Ovary (tissue), 10 donors: ENCODE measurements at places on chromosomes 3 and 15. TPM values are rescaled to one million over a fixed set of nuclear protein-coding genes. Genes with fewer than 3 reads are reported as not detected.
A peak's percentile ranks its signal among the peaks of the same experiment; 100 is the strongest.

Gene CASR
- polyA plus RNA-seq = 1.5 TPM

- DNase-seq = no peak
These were observed 3.9 kb downstream of the NSUN3 start for GRCh38 chr3:94066506-94067500.

DNA sequence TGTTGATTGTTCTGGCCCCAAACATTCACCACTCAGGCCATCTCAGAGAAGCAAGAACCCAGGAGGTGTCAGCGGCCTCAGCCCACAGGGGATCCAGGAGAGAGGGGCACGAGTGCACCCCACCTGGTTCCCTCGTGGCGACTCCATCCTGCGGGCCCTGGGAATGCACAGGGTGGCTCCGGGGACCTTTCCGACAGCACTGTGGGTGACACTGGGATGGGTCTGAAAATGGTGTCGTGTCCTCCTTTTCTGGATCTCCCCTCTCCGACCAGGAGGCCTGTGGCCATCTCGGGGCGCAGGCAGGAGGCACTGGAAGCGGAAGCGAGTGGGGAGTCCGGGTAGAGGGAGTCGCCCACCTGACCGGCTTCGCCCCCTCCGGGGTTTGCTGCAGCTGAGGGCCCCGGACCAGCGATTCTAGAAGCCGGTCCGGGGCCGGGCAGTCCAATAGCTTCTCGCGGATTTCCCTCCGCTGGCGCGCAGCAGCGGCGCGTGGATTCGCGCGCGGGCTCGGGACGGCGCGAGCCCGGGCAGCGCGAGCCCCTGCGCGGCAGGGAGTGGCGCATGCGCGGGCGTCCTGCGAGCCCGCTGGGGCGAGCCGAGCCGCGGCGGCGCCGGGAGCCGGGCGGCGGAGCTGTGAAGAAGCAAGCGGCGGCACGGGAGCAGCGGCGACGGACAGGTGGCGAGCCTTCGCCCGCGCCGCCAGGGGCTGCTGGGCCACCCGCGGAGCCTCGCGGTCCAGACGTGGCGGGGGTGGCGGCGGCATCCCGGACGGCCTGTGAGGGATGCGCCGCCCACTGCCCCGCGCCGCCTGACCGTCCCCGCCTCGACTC is at the start of gene DOCK3:
Gene DOCK3 (plus strand): TSS at position 579 of the 830 bp plus-strand sequence. CDS start 337 bp downstream, outside the sequence.
- peak; percentile 76 for DNase-seq

Gene RFT1
- 20.8 TPM for polyA plus RNA-seq

GRCh38 chr3:18656410-18656809 is 231.3 kb upstream of the SATB1 start:
- no peak for DNase-seq

- DNase-seq = no peak
These were observed 13.7 kb upstream of the TPRG1 start for GRCh38 chr3:189158034-189158433.

DNA sequence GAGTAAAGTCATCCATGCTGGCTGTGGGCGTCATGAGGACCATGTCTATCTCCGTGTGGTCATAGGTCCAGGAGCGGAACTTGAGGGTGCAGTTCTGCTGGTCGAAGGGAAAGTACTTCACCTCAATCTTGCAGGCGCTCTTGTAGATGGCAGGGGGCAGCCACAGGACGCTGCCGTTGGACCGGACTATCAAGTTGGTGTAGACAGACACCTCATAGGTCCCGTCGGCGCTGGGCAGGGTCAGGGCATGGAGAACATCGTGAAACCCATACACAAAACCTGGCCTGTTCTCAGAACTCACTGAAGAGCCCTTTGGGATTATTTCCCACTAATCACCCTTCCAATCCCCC is 8.9 kb upstream of the CHRNA3 start:
- no peak for DNase-seq

GRCh38 chr15:51448622-51449399 is 107.4 kb downstream of the GLDN start:
- DNase-seq = no peak

- DNase-seq = peak; percentile 72
These were observed 177.0 kb downstream of the OR4M2 start for GRCh38 chr15:22257047-22258008.

GRCh38 chr15:37880009-37880834 is 54.2 kb upstream of the TMCO5A start:
- DNase-seq = no peak

DNA sequence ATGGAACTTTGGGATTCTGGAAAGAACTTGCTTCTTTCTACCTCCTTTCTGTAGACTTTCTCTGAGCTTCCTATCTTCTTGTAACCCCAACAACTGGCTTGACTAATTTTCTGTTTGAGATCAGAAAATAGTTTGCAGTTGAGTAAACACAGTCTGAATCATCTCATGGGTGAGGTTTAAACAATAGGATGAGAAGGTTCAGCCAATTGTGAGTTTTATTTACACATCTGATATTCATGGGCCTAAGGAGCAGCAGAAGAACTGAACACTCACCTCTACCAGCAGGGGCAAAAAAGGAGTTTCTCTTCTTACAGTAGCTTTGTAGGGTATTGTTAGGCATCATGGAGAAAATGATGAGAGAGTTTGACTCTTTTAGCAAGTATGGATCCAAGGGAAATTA is 54.2 kb downstream of the DTWD1 start:
- DNase-seq = no peak

- no peak for DNase-seq
These were observed 123.9 kb upstream of the AGBL1 start for GRCh38 chr15:85955501-85956391.

DNA sequence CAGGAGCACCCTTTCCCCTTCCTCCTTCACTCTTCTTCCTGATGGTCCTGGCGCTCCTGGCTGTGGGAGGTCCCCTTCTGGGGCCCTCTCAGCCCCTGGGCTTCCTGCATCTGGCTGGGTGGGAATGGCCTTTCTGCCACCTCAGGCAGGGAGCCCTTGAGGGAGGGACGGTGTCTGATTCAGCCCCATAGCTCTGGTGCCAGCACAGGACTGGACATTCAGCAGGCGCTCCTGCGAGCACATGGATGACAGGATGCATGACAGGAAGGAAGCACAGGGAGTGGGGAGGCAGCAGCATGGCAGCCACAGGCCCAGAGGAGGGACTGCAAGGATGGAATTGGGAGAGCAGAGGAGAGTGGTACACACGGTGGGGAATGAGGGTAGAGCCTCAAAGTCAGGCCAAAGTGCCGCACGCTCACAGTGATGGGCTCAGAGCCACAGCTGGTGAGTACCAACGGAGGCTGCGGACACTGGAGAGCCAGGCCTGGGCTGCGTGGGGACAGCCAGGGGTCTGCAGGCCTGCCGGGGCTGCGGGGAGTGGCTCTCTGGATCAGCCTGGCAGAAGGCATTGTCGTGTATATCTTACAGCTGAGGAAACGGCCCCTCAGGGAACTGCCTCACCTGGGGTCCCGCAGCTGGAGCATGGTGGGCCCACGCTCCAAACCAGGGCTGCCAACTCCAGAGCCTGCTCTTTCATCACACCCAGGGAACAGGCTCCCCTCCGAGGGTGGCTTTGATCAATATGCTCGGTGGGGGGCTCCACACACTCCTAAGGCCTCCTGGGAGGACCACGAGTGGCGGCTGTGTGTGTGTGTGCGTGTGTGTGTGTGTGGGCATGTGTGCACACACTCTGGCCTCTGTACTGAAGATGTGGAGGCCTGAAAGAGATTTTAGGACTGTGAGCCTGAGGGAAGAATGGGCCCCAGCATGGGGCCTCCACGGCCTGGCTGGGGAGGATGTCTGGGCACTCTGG is 51.4 kb upstream of the CTSH start:
- no peak for DNase-seq

- DNase-seq = no peak
These were observed 7.2 kb upstream of the STAC start for GRCh38 chr3:36373084-36373483.

DNA sequence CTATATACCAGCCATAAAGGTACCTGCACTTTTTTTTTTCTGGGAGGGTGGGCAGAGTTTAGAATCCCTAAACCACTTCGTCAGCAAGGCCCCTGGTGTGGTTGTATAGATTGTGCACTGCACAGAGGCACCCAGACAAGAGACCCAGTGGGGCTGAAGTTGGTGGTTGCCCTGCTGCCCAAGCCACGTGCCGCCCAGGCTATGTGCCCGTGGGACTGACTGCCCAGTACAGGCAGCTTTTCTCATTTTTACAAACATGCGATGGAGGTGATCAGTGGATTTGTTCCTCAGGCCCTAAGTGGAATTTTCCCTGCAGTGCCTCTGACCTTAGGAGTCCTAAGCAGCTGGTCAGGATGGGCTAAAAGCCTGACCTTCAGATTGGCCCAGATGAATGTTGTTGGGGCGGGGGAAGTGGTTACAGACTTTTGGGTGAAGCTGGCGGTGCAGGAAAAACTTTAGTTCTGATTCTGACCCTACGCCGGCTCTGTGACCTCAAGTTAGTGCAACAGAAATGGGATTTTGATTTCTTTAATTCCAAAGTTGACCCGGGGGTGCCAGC is 34.9 kb upstream of the LIMD1 start:
- no peak for DNase-seq

- DNase-seq = no peak
These were observed 61.7 kb downstream of the STRIT1 start for GRCh38 chr3:155231792-155232191.

Gene NDUFAF3
- polyA plus RNA-seq = 43.2 TPM

- DNase-seq = no peak
These were observed 113.6 kb upstream of the ROBO1 start for GRCh38 chr3:79881431-79881830.

- DNase-seq = no peak
These were observed 29.2 kb downstream of the NEO1 start for GRCh38 chr15:73081321-73081958.

DNA sequence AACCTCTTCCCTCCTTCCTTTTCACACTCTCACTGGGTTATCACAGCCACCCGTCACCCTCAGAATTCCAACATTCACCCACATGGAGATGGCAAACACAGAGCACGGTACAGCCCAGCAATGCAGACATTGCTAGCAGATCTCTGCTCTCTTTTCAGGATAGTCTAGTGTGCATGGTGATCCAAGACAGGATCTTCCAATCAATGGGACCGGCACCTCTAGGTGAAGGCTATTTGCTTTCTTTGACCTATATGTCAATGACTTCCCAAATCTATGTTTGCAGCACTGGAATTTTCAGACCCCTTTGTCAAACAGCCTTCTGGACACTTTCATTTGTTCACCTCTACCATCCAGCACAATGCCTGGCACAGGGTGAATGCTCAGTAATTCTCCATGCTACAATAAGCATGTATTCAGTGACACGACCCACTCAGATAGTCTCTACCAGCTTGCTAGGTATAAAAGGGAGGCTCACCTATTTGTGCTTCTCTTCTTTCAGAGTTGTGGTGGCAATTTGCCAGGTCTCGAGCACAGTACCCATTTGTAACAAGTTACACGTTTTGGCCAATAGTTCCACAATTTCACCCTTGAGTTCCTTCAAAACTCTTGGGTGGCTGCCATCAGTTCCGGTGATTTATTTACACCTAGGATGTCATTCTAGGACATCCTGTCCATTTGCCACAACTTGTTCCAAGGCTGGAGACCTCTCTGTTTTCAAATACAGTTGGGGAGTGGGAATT is 279.1 kb upstream of the ICE2 start:
- DNase-seq = no peak

DNA sequence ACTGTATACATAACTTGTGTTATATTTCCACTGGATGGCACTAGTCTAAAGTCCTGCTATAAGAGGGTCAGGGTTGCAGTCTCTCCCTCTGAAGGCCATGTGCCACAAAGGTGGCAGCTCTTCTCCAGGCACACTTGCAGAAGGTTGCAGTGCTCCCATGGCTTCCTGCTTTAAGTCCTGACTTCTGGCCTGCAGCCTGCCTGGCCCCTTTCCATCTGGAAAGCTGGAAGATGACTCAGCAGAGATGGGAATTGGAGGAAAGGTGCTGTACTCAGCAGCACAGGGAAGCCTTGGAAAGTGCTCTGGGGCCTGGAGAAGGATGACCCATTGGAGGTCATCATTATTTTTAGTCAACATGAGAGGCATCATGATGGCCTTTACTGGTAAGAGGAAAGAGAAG is 40.9 kb upstream of the MRPL3 start:
- peak; percentile 85 for DNase-seq

- DNase-seq = no peak
These were observed 54.6 kb upstream of the LIPC start for GRCh38 chr15:58377193-58377592.

DNA sequence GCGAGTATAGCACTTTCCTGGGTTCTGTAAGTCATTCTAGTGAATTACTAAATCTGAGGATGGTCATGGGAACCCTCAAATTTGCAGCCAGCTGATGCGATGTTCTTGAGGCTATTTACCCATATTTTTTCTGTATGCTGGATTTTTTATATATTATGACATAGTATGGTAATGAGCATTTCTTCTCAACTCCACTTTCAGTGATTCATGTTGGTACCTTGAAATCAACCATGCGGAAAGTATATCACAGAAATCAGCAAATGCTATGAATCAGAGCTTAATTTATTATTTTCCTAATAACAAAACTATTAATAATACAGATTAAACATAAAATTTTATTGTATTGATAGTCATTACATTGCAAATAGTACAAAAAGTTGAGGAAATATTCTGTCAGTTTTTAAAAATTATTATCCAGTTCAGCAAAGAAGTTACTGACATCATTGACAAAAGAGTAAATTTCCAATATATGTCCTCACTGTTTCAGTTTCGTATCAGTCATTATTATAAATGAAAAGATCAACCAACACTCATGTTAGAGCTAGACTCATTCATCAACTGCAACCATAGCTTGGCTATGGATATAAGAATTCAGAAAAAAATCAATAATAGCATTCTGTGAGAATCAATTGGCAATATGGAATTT is 164.3 kb upstream of the SETMAR start:
- no peak for DNase-seq

Gene TMEM207
- polyA plus RNA-seq = not detected

Gene GOLGA6A
- polyA plus RNA-seq = not detected

GRCh38 chr3:23961066-23961465 is 16.0 kb downstream of the NR1D2 start:
- DNase-seq = no peak

DNA sequence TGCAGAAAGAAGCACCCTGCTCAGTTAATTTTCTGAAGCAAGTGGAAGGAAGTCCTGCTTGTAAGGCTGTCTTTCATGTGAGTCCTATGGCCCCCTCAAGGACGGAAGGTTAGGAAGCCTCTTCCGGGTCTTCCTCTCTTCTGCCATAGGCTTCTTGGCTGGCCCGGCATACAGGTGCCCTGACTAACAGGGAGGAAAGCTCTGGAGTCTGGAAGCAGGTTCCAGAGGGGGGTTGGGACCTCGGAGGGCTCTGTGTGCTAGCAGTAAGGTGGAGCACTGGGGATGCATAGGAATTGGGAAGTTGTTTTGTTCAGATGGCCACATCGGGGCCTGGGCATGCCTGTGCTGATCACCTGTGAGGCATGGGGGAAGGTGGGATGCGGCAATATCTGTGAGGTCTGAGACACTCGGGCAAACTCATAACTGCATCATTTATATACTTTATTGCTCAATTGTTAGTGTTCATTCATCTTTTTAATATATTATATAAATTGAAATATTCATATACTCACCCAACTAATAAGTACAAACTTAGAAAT is 49.6 kb downstream of the TRAK1 start:
- DNase-seq = no peak

- no peak for DNase-seq
These were observed 26.9 kb downstream of the GYG1 start for GRCh38 chr3:149018247-149018646.

Gene KNL1
- 0.15 TPM for polyA plus RNA-seq
